ENCODE measurements at places on chromosomes 16 and 17.

- DNase-seq = no peak
These were observed 668 bp downstream of the MMP15 start for GRCh38 chr16:58026139-58026704.

- no peak for DNase-seq
These were observed 145.4 kb downstream of the CDH13 start for GRCh38 chr16:82772215-82772614.

- no peak for DNase-seq
These were observed 5.0 kb downstream of the FOXK2 start for GRCh38 chr17:82524540-82524939.

GRCh38 chr17:69503711-69504110, 89.2 kb downstream of the MAP2K6 start:
- DNase-seq = no peak

DNA sequence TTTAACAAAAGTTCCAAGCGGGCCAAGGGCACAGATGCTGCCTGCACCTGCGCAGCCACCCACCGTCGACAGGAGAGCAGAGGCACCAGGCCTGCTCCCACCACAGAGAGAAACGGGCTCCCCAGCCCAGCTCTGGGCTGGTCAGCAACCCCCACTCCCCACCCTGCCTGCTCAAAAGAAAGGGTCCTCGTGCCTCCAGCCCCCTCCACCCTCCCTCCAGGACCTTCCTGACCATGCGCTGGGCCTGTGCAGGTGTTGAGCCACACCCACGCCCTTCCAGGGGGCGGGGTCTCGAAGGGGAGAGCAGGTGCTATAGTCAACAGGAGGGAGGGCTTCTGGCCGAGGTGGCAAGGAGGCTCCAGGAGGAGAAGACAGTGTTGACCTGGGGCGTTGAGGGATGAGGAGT, 25.3 kb downstream of the ZNF778 start:
- DNase-seq = no peak

GRCh38 chr17:75240394-75241142, 20.8 kb downstream of the GGA3 start:
- DNase-seq = no peak

GRCh38 chr17:48460052-48460451, 30.0 kb upstream of the SKAP1 start:
- no peak for DNase-seq

- DNase-seq = no peak
These were observed 10.9 kb upstream of the TMEM170A start for GRCh38 chr16:75475420-75475847.

- DNase-seq = no peak
These were observed 253.3 kb upstream of the CDH5 start for GRCh38 chr16:66113223-66113622.

GRCh38 chr16:75630052-75630451, 7.0 kb upstream of the ADAT1 start:
- DNase-seq = no peak

DNA sequence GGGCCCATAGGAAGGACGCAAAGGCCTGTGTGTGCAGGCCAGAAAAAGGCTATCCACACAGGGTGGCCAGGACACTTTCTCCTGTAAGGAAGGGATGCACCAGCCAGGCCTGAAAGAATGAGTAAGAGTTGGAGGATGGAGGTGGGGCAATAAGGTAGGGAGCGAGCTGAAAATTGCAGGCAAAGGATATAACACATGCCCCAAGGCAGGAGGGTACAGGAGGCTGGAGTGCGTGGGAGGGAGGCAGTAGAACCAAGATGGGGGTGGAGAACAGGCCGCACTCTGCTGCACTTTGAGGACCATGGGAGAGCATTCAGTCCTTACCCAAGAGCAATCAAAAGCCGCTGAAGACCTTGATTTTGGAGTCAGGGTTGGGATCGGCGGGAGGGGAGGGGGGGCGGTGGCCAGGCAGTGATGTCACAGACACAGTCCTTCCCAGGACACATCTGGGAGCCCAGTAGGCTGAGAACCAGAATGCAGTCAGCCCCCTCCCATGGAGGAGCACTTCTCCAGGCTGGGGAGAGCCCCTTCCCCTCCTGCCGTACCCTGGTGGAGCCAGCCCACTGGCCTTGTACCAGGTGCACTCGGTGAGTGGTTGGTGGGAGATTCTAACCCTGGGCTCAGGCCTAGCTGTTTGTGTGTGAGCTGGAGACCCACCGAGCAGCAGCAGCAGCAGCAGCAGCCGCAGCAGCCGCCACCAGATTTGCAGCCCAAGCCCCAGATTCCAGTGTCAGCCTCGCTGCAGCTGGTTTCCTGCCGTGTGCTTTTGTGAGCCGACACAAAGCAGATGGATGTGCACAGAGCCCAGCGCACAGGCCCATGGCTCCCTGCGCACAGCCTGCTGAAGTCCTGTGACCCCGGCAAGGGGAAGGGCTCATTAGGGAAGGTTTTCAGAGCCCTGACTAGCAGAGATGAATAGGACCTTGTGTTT, 17.5 kb downstream of the ANKRD40 start:
- no peak for DNase-seq

DNA sequence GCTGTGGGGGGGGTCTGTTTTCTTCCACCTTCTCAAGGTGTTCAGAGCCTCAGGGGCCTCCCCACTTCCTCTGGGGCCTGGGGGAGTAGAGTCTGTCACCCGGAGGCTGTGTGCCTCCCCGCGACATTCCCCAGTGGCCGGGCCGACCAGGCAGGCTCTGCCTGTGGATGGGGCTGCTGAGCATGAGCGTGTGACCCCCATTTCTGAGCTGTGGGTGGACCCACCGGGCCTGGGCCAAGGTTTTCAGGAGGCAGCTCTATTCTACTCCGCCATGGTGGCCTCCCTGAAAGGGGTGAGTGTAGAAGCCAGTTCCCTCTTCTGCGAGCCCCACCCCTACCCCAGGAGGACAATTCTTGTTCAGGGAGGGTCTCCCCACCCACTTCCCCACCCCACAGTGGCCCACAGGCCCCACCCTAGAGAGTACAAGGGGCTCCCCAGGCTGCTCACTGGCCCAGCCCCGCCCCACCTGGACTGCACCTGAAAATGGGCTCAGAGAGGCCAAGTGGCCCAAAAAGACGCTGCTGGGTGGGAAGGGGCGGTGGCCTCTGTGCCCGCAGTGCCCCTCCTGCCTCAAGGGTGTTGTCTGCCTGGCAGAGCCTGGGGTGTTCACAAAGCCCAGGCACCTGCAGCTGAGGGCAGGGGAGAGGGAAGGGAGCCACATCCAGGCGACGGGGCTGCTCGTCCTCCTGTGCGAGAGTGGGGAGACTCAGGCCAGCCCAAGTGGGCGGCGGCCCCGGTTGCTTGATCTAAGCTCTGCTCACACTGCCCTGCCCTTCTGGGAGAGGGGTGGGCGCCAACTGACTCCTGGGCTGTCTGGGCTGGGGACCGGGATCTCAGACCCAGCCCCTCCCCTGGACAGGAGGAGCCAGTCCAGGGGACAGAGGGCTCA, 1.3 kb downstream of the MSLN start:
- no peak for DNase-seq

DNA sequence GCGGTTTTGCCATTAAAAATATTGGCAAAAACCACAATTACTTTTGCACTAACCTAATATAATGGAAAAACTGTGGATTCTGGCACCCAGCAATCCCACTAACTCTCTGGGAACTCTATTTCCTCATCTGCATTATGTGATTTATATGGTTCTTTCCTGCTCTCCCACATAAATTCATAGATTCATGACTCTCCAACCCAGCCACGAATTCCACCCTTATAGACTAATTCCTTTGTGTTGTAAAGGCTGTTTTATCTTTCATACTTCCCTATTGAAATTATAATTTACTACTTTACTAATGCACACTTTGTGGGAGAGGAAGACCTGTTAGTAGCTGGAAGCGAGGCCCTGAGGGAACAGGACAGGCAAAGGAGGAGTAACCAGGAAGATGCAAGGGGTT, 88.4 kb upstream of the GNAO1 start:
- no peak for DNase-seq

DNA sequence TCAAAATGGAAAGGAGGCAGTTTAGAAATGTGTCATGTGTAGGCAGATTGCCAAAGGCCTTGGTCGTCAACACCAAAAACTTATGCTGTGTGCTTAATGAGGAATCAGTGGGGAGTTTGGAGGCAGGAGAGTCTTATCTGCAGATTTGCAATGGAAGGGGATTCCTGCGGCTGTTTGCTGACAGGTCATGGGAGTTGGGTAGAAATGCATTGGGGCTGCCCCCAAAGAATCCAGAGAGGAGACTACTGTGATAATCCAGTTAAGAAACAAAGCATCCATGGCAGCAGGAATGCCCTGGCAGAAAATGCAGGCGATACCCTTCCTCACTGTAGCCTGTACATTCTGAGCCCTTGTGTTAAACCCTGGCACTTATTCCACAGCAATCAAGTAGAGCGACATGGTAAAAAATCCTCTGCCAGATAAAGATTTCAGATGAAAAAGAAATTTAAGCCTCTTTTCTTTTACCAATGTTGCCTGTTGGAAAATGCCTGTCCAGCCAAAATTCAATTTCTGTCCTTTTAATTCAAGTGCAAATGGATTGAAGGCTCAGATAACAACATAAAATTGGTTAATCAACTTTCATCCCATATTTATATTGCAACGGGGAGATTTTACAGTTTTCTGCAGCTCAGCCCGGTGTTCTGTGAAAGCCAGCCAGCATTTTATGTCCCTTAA, 491.0 kb upstream of the CDH5 start:
- DNase-seq = peak; percentile 3

- DNase-seq = peak; percentile 90
These were observed 14.4 kb upstream of the FAAP100 start for GRCh38 chr17:81566461-81567126.

GRCh38 chr17:48513666-48514455, 16.9 kb downstream of the HOXB1 start:
- DNase-seq = no peak

DNA sequence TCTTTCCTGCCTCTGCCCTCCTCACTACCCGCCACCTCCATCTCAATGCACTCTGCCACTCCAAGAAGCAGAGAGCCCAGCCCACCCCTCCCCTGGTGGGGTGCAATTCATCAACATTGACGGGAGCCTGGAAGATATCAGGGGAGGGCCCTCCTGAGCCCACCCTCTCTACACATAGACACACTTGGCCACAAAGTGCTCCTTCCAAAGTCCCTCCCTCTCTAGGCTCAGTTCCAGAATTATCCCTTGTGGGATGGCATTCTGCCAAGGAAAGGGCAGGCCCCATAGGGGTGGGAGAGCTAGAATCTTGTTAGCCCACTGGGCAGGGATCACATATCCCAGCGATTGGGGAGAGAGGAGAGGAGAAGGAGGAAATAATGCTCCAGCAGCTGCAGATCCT, 66.2 kb downstream of the TMEM132E start:
- no peak for DNase-seq

DNA sequence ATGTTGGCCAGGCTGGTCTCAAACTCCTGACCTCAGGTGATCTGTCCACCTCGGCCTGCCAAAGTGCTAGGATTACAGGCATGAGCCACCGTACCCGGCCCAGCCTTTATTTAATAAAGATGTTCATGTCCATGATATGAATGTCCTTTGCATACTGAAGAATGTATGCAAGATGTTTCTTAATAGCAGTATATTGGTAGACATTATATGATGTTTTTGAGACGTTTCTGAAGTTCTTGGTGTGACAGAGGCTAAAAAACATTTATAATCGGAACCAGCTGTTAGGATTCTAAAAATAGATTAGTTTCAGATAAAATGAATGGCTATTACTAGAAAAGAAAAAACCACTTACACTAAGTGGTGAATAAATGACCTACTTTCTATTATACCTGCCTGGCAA, 11.8 kb downstream of the PDZD9 start:
- DNase-seq = no peak

GRCh38 chr16:3479654-3480216, 15.6 kb downstream of the C16orf90 start:
- DNase-seq = no peak

DNA sequence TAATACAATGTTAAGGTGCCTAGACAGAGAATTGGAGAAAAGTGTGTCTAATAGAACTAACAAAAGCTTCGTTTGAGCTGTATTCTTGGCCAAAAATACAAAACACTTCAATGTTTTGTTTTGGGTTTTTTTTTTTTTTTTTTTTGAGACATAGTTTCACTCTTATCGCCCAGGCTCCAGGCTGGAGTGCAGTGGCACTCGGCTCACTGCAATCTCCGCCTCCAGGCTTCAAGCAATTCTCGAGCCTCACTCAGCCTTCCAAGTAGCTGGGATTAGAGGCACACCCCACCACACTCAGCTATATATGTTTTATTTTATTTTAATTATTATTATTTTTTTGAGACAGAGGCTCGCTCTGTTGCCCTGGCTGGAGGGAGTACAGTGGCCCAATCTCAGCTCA, 38.3 kb upstream of the CARMIL2 start:
- DNase-seq = no peak

DNA sequence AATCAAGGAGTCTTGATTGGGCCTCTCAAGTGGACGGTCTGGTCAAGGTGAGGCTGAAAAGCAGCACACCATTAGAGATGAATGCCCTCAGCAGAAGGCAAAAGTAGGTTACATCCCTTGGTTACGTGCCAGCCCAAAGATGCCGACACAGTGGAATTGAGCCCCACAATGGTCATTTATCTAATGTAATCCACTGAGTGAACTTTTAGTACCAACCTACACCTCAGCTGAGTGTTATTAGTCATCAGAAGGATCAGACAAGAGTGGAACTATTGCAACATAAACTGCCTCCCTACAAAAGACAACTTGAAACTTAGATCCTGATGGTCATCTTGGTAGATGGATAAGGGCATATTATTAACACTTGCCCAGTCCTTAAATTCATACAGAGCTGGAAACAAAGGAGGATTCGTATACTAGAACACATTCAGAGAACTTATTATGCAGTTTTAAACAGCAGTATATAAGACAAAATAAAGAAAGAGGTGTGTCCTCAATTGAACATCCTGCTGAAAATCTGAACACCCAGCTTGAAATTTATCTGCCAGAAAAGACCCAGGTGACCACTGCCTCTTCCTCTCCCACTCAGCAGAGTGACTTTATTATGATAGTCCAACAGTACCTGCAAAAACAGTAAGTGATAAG, 2.8 kb downstream of the DCUN1D3 start:
- DNase-seq = no peak

DNA sequence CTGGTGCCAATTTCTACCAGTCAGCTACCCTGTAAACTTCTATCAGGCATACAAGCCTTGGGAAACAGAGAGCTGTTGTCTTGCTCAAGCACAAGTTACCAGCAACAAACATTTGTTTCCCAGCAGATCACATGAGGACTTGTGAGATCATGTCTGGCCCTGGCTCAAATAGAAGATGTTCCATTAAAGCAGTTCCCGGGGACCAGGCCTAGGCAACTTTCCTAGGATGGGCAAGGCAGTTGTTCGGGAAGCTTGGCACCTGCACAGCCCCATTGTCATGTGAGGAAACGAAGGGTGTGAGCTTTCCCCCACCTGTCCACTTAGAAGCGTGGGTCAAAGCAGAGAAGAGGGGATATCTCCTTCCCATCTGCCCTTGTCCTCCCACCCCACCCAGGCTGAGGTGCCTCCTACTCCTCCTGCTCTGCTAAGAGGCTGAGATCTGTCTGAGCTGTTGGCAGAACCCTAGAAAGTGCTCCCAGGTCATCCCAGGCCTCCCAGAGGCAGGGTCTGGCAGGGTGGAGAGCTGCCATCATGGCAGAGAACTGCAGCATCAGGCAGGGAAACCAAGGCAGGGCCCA, 11.2 kb upstream of the SLC47A2 start:
- DNase-seq = peak; percentile 94

GRCh38 chr17:12545877-12546513, 119.7 kb upstream of the MYOCD start:
- DNase-seq = no peak
